ENCODE measurements at places on chromosomes 2 and 18.

- no peak for DNase-seq
Measured at GRCh38 chr2:20446255-20446916, 488 bp upstream of the RHOB start.

GRCh38 chr18:3260995-3261372 lies 949 bp upstream of the MYL12B start:
- no peak for DNase-seq

DNA sequence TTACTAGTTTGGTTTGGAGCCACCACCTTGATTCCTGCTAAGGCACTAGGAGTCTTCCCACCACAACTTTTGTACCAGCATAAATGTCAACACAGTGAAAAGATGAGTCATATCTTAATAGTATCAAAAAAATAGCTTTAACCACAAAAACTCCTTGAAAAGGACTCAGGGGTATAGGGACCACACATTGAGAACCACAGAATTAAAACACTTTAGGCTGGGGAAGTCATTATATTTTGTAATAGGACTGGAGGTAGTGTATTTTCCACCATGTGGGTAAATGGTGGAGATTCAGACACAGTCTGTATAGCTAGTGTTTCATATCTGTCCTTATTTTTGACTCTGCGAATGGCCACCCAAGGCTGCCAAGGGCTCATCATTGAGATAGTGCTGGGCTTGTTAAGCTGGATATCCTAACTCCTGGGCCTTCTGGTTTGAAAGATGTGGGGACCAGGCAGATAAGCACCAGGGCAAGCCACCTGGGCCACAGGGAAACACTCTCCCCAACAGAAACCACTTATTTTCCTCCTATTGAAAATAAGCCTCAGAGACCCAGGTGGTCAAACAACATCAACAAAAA lies 19.1 kb upstream of the FHL2 start:
- no peak for DNase-seq

- no peak for DNase-seq
Measured at GRCh38 chr18:58996696-58997095, 132.0 kb downstream of the ZNF532 start.

- no peak for DNase-seq
Measured at GRCh38 chr2:177886824-177887223, 185.8 kb downstream of the PDE11A start.
